ENCODE measurements at places on chromosomes 1 and 21.

GRCh38 chr1:45328680-45329079, 2.0 kb downstream of the HPDL start:
- DNase-seq: no peak

GRCh38 chr1:112044745-112045144, 55.3 kb upstream of the KCND3 start:
- DNase-seq: no peak

DNA sequence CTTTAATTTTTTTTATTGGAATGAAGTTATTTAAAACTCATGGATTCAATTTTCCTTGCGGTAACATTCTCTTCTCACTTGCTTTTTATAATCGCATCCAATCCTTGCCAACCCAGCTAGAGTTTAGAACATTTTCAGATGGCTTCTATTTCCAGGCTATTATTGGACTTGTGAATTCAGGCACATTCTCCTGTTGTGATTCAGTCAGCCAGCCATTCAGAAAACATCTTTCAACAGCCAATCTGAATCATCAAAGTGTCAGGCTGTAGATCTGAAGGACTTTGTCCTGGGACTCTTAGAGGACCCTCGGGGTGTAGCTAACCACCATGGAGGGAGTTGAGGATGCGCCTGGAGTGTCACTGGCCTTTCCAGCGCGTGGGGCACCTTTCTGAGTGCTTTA, 92.4 kb downstream of the PRDM2 start:
- peak; percentile 84 for DNase-seq

- no peak for DNase-seq
These were observed 508.6 kb downstream of the PTPRU start for GRCh38 chr1:29744684-29745490.

DNA sequence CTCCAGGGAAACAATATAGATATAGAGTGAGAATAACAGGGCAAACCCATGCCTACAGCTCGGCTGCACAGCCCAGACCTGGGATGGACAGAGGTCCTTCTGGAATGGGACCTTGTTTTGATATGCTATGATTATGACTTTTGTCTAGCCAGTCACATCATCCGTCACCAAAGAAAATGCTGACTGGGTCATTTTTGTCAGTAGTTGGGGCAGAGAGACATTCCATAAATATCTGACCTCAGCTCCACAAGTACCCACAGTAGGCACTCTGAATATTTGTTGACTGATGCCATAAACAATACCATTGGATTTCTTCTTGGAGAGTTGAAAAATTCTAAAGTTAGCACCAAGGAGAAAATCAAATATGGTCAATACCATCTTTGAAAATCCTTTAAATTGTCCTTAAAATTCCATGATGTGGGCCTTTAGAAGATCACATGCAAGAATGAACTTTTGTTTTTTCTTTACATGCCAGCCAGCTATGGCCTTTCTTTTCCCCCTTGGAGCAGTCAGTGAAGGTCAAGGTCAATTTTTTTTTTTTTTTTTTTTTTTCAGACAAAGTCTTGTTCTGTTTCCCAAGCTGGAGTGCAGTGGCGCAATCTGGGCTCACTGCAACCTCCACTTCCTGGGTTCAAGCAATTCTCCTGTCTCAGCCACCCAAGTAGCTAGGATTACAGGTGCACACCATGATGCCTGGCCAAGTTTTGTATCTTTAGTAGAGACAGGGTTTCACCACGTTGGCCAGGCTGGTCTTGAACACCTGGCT, 7.3 kb downstream of the TMCO4 start:
- DNase-seq: peak; percentile 29

DNA sequence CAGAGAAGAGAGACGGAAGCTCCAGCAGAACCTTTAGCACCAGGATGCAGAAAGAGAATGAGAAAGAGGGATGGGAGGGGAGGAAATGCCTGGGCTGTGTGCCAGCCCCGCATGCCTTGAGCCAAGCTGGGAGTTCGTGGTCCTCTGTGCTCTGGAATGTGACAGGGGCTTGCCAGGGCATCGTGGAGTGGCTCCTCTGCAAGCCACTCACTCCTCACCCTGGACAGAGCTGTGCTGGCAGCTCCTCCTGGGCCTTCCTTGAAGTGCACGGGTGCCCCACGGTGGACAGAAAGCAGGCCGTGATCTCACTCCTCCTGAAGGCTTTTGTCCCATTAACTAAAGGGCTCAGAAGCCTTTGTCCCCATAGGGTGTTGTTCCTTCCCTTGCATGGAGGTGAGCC, 34.8 kb upstream of the PRELP start:
- peak; percentile 90 for DNase-seq

- DNase-seq: peak; percentile 94
These were observed 1.7 kb downstream of the IRF2BP2 start for GRCh38 chr1:234608025-234608910.

GRCh38 chr1:231070758-231071444, 30.8 kb upstream of the FAM89A start:
- DNase-seq: no peak

- no peak for DNase-seq
These were observed 5.2 kb downstream of the DIO1 start for GRCh38 chr1:53899206-53899628.

- DNase-seq: no peak
These were observed 215.5 kb upstream of the USP25 start for GRCh38 chr21:15514073-15514946.

DNA sequence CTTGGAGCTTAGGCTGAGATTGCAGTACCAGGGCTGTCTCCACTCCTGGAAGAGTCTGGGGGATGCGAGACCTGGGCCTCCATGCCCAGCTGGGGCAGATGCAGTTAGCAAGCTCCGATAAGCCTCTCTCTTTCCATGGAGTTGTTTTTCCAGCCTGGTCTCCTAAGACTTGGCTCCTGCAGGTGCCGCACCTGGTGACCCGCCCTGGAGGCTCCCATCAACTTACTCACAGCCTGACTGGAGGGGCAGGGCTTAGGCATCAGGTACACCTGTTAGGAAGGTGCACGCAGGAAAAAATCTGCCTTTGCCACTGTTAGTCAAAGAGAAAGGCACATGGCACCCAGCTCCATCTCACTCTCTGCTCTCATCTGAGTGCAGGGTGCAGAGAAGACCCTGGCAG, 198.1 kb upstream of the TMEM51 start:
- DNase-seq: no peak

DNA sequence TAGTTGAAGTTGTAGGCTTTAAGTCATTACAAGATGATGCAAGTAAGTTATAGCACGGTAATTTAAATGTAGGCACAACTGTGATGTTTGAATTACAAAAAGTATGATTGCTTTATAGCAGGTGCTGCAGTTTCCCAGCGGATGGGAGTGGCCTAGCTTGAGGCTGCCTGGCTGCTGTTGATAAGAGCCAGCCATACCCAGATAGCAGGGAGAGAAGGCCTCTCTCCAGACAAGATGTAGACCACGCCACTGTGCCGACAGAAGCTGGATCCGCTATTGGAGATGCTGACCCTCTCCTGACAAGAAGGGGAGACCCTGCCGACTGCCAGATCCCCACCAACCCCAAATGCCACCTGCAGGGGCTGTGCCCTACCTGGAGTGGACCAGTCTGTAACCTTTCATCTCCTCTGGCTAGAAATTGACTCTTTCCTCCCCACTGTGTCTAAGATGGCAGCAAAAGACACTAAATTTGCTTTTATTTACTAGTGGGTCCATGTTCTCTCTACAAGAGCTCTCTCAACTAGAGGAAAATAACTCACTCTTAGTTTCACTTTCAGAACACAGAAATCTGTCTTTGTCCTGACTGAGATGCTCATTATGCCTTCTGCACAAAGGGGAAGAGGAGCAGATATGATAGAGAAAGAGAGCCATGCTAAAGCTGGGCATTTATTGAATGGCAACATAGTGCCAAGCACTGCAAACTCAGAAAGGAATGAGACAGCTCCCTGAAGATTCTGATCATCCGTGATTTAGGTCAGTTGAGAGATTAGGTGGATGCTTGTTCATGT, 127.9 kb downstream of the URB2 start:
- DNase-seq: no peak

DNA sequence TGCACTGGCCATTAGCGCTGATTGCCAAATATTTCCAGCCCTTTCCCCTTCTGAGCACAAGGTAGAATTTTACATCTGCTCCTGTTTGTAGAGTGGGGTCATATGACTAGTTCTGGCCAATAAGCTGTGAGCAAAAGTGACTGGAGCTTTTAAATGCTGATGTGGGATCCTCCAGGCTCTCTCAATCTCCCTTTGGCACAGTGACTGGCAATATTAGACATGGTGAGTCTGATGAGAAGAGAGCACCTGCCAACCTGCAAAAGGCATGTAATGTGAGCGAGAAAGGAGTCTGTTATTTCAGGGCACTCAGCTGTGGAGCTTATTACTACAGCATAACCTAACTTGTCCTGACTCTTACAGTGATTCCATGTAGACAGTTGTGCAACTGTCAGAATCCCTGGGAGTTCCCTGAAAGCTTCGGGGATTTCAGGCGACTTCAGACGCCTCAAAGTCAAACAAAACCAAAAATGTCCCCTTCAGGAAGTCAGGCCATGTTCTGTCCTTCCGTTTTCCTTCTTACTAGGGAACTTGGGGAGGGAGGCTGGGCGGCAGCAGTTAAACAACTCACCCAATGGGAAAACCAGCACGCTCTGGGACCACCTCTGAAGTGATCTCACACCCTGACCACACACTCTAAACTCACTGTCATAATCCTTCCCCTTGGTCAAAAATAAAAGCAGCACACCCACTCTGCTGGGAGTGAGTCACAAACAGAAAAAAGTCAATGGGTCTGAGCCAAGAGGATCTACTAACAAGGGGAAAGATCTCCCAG, 3.6 kb upstream of the RASSF5 start:
- peak; percentile 97 for DNase-seq

- DNase-seq: peak; percentile 73
These were observed 18.2 kb upstream of the RC3H1 start for GRCh38 chr1:174040387-174040786.

DNA sequence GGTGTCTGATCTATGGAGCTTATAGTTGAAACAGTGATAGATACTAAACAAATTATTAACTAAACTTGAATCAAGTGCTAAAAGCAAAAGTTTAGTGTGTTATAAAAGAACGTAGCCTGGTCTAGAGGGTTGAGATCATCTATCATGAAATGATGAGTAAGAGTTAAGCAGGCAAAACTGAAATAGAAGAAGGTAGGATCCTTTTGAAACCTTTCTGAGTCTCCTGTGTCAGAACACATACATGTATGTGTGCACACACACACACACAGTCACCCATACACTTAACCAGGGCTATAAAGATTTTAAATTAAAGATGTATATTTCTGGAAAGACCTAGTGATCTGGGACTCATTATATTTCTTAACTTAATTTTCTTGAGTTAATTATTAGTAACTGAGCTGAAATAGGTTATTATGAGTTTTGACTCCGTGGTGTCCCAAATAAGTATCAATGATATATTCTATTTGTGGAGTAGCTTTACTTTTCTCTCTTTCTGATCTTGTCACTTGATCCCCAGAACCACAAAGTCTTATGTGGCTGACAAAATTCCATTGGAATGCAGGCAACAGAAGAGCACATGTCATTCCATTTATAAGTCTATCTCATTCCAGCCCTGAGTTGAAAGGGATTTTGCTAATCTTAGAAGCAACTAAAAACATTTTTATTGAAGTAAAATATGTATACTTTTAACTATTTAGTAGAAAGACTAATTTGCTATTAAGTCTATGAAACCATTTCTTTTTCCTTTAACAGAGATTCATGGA, 70.7 kb downstream of the PRRX1 start:
- peak; percentile 85 for DNase-seq

DNA sequence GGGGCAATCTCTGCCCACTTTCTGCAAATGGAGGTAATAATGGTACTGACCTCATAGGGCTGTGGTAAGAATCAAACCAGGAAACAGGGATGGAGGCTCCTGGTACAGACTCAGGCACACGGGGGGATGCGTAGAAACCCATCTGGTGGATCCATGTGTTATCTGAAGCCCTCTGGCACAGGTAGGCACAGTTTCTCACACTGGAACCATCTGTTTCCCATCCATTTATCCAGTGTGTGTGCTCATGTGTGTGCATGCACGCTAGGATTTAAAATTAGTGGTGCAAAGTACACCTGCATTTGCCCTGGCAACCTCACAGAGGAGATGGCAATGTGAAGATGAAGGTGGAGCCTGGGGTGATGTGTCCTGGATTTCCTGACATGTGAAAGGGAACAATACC, 103.3 kb downstream of the RAVER2 start:
- DNase-seq: no peak

DNA sequence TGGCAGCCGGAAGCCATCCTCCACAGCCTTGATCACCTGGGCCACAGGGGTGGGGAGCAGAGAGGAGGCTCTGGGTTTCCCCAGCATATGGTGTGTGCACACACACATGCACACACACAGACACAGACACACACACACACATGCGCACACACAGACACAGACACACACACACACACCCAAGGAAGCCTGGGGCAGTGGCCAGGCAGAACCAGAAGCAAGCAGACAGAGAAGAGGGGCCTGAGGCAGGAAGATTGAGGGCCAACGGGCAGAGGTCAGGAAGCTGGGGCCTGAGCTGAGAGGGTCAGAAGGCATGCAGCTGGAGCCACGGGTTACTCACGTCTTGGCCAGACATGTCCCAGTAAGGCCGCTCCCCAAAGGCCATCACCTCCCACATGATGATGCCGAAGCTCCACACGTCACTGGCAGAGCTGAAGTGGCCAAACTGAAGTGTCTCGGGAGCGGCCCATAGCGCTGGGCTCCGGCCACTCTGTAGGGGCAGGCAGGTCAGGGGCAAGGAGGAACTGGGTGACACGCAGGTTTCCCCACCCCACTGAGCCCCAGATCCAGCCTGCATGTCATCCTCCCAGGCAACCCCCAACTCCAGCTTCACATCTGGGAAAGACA, 27.4 kb downstream of the CDCA8 start:
- no peak for DNase-seq

DNA sequence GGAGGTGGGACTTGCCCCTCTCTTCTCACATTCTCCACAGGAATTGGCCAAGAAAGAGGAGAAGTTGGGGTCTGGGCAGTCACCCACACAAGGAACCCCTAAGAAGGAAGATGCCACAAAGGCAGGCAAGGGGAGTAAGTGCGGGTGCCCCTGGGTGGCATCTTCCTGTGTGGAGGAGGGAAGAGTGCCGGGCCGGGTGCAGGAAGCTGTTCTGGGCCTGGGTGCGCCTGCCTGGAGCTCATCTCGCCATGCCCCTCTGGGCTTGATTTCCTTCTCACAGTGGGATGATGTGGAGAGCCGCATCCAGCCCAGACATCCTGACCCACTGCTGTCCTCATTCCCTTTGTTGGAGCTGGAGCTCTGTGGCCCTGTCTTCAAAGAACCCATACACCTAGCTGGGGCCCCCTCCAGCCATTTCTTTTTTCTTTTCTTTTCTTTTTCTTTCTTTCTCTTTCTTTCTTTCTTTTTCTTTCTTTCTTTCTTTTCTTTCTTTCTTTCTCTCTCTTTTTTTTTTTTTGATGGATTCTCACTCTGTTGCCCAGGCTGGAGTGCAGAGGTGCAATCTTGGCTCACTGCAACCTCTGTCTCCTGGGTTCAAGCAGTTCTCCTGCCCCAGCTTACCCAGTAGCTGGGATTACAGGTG, 9.3 kb downstream of the LRRC71 start:
- no peak for DNase-seq

- DNase-seq: no peak
These were observed 199.2 kb upstream of the NEGR1 start for GRCh38 chr1:72481420-72481970.

Data from fibroblast of skin of back (primary cell).